ENCODE measurements at places on chromosomes 13 and 19. TPM values are rescaled to one million over a fixed set of nuclear protein-coding genes. Genes with fewer than 3 reads are reported as not detected.

Gene TUBA3C
- total RNA-seq = not detected

Gene ZNF665
- 4.3 TPM for total RNA-seq

Gene KLK1
- 0.82 TPM for total RNA-seq

Gene PLPP2
- 30.7 TPM for total RNA-seq

- no peak for DNase-seq
Measured at GRCh38 chr13:94444826-94445225, 34.7 kb downstream of the DCT start.
